ENCODE measurements at places on chromosomes 5 and 9. TPM values are rescaled to one million over a fixed set of nuclear protein-coding genes. Genes with fewer than 3 reads are reported as not detected.

Gene STING1
- total RNA-seq, result 68.8 TPM

Gene MPDZ
- total RNA-seq, result 27.5 TPM

Gene DPYSL3
- total RNA-seq, result 55.1 TPM

Gene PDE6A
- not detected for total RNA-seq

Gene FGF10
- total RNA-seq, result not detected

Gene CDH10
- 0.30 TPM for total RNA-seq

Gene TIFAB
- total RNA-seq, result not detected

Gene CDH18
- total RNA-seq, result 0.87 TPM

Gene CDH9
- not detected for total RNA-seq

Gene ELAVL2
- not detected for total RNA-seq

Gene HMCN2
- total RNA-seq, result not detected

Gene LCN15
- not detected for total RNA-seq

Gene TTC16
- 0.07 TPM for total RNA-seq

Gene AMBP
- total RNA-seq, result not detected

Gene NIM1K
- total RNA-seq, result 0.37 TPM

Gene LHX3
- not detected for total RNA-seq

Gene GSN
- 364 TPM for total RNA-seq

Gene MAP3K1
- 3.7 TPM for total RNA-seq

Gene PRDM9
- total RNA-seq, result not detected

Gene MARCHF3
- 17.8 TPM for total RNA-seq

Gene PTGS1
- total RNA-seq, result 33.7 TPM

Gene FANCG
- total RNA-seq, result 29.2 TPM

Gene SERF1B
- 20.1 TPM for total RNA-seq

Gene EQTN
- not detected for total RNA-seq

Gene PRSS3
- total RNA-seq, result 30.2 TPM

Gene MEIKIN
- not detected for total RNA-seq

Gene LRRC19
- total RNA-seq, result not detected

Gene ZDHHC21
- 6.2 TPM for total RNA-seq

Gene CAMK2A
- total RNA-seq, result 0.09 TPM

Gene CRB2
- total RNA-seq, result not detected

Gene PCDHGA3
- total RNA-seq, result 2.9 TPM

Gene PDE8B
- total RNA-seq, result not detected

Gene FAM163B
- total RNA-seq, result not detected

Gene GABRA6
- not detected for total RNA-seq

Gene EPB41L4A
- total RNA-seq, result not detected

Gene ACTBL2
- total RNA-seq, result not detected

Gene PCDHB10
- 0.96 TPM for total RNA-seq

Gene KCNIP1
- not detected for total RNA-seq

Gene SLC46A2
- not detected for total RNA-seq

Gene SPOCK1
- total RNA-seq, result 122 TPM

Gene GLDC
- total RNA-seq, result 0.14 TPM

Gene ADRA1B
- total RNA-seq, result 0.41 TPM

Gene NTNG2
- total RNA-seq, result 0.34 TPM

Gene DAB2
- 192 TPM for total RNA-seq

Gene PCDHGB3
- 3.8 TPM for total RNA-seq

Gene FLT4
- not detected for total RNA-seq

Gene TPPP
- total RNA-seq, result 0.32 TPM

Gene PCDHB5
- 0.23 TPM for total RNA-seq

Gene IFNK
- not detected for total RNA-seq

Gene GAS1
- total RNA-seq, result 5.2 TPM

Gene CDK5RAP2
- 36.1 TPM for total RNA-seq

Gene TAS2R1
- total RNA-seq, result not detected

Gene LRRC70
- 0.21 TPM for total RNA-seq

Gene PAEP
- not detected for total RNA-seq

Gene FAM219A
- 20.5 TPM for total RNA-seq

Gene ADRB2
- 3.7 TPM for total RNA-seq

Gene GRXCR2
- not detected for total RNA-seq

Gene STPG3
- total RNA-seq, result not detected
